ENCODE measurements at places on chromosomes 1 and 21. TPM values are rescaled to one million over a fixed set of nuclear protein-coding genes. Genes with fewer than 3 reads are reported as not detected.

The STMN1 gene
- 349 TPM for total RNA-seq

The LAD1 gene
- 61.6 TPM for total RNA-seq

GRCh38 chr1:41713557-41714327 lies 205.0 kb downstream of the HIVEP3 start:
- DNase-seq = peak; percentile 27

GRCh38 chr1:107976431-107976830 lies 11.5 kb upstream of the VAV3 start:
- no peak for DNase-seq

DNA sequence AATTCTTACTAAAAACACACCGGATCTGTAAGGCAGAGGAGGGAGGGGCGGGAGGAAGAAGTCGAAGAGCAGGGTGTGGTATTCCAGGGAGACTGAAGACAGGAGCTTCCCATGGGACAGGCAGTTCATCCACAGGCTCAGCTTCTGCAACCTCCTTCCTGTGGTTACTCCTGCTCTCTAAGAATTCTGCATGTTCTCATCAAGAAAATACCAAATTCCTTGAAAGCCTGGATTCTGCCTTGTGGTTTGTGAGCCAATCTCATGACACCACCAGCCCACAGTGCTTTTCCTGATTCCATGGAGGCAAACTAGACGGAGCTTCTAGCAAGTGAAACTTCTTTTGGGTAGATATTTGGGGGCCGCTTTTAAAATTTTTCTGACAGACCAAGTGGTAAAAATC lies 1.1 kb upstream of the ST6GALNAC3 start:
- no peak for DNase-seq

DNA sequence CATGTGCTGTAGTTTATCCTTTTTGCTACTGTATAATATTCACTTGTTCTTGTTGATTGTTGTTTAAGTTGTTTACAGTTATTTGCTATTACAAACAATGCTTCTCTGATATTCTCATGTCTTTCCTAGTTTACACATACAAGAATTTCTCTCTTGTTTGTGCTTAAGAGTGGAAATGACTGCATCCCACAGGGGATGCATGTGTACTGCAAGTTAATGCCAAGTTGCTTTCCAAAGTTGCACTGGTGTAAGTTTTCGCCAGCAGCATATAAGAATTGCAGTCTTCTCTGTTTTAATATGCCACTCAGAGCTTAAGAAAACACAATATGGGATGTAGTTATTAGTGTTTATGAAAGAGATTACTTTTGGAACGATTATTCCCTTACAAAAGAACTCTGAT lies 97.7 kb downstream of the NEK7 start:
- no peak for DNase-seq

GRCh38 chr1:180133193-180133592 lies 21.5 kb upstream of the QSOX1 start:
- DNase-seq = no peak
